CD8-positive, alpha-beta T cell (primary cell): ENCODE measurements at places on chromosomes 2 and 18.

DNA sequence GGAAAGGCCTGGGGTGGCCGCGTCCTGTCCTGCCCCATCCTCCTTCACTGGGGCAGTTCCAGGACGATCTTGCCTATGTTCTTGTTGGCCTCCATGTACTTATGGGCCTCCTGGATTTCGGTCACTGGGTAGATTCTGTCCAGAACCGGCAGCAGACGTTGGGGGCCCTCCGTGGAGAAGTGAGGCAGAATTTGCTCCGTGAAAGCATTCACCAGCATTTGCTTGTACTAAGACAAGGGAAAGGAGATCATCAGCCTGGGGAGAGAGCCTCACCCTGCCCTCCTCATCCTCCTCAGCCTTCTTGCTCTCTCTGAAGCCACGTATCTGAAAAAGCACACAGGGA lies 1.4 kb upstream of the SF3B6 start:
- no peak for DNase-seq

DNA sequence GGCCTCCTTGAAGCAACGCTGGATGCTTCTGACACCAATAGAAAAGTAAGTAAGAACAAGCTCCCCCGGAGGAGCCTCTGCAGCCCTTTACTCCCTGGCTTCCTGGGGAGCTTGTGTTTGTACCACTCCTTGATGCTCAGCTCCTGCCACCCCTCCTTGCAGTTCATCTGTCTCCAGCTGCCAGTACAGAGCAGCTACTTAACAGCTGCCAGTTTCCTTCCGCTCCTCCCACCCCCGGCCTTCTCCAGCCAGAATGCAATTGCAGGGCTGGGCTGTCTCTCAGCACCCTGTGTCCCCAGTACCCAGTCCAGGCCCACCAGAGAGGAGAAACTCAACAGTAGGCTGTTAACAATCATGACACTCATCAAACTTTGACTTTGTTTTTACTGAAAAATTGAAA lies 109.4 kb downstream of the AOX1 start:
- DNase-seq = no peak

- no peak for DNase-seq
Observed at GRCh38 chr2:55175254-55176093, 56.6 kb downstream of the CLHC1 start.

- DNase-seq = no peak
Observed at GRCh38 chr2:149394864-149395263, 64.5 kb downstream of the LYPD6 start.

DNA sequence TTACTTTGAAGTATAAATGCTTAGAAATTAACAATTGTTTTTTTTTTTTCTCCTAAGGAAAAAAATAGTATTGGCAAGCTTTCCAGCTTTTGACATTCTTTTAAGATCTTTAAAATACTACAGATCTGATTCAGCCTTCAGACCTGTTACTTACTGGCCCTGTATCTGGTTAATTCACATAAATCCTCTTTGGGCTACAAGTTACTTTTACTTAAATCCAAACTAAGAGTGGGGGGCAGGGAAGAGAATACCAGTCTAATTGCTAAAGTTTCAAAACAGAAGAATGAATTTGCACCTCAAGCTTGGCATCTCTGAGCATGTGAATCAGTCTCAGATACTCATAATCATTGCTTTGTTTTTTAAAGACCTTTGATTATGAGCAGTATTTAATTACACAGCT lies 386.3 kb downstream of the PARD3B start:
- no peak for DNase-seq

GRCh38 chr18:44900627-44901026 lies 219.9 kb downstream of the SETBP1 start:
- DNase-seq = no peak

DNA sequence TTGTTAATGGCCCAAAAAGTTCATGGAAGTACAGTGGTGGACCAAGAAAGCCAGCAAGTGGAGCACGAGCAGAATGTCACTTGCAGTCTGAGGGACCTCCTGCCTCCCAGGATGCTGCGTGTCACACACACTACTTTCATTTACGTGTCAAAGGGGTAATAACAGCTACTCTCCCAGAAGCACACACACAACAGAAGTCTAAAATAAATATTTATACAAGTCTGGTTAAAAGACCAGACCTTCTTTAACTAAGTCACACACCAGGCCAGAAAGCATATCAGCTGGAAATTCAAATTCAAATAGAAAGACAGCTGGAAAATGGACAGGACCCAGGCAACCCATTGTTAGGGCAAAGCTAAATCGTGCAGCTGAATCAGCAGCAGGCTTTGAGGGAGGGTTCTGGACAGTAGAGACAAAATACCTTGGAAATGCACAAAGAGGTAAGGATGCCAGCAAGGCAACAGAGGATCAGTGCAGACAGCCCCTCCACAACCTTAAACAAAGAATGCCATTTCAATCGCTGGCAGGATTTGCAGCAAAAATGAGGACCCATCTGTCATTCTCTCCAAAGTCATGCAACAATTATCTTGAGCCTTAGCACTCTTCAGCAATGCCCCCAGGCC lies 160.5 kb downstream of the TMEM163 start:
- DNase-seq = no peak

GRCh38 chr2:227117027-227117426 lies 47.0 kb downstream of the COL4A4 start:
- DNase-seq = no peak

- peak; percentile 40 for DNase-seq
Observed at GRCh38 chr2:161992531-161992930, 81.5 kb downstream of the DPP4 start.

- no peak for DNase-seq
Observed at GRCh38 chr2:113056521-113056920, 2.5 kb upstream of the IL36RN start.

DNA sequence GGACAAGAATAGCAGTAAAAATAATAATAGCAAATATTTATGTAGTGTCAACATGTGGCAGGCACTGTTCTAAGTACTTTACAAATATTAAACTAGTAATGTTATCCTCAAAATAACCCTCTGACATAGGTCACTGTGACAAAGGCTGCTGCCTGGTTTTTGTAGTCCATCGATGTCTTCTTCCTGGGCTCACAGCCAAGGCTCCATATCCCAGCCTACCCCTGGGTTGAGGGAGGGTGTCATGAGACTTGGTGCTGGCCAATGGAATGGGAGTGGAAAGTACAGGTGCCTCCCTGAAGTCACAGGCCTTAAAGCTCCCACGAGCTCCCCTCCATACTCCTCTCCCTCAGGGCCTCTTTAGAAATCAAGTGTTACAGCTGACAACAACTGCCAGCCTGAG lies 159.3 kb downstream of the CYRIA start:
- no peak for DNase-seq

GRCh38 chr2:146324951-146325350 lies 1519.9 kb upstream of the ACVR2A start:
- no peak for DNase-seq

- no peak for DNase-seq
Observed at GRCh38 chr2:1988594-1988993, 244.3 kb upstream of the PXDN start.

- no peak for DNase-seq
Observed at GRCh38 chr18:59696311-59697235, 650 bp downstream of the CCBE1 start.

DNA sequence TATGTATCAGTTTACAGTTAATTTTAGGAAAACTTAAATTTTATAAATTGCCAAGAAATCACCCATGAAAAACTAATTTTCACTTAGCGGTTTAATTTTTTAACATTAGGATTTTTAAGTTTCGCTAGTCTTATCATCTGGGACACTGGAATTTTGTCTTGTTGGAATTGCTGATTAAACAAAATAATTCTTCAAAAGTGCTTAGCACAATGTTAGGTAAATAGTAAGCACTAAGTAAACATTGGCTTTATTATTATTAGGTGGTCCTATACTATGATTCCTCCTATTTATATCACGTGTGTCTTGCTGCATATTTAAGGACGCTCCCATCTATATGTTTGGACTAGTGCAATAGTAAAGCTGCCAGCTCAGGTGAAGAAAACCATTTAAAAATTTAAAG lies 54.6 kb upstream of the MAP4K3 start:
- no peak for DNase-seq

GRCh38 chr18:73462092-73462491 lies 594.3 kb upstream of the NETO1 start:
- DNase-seq = no peak

- no peak for DNase-seq
Observed at GRCh38 chr2:165634855-165635254, 159.2 kb downstream of the GALNT3 start.

GRCh38 chr2:227862741-227863588 lies 8.5 kb upstream of the DAW1 start:
- no peak for DNase-seq

GRCh38 chr2:20465716-20466394 lies 19.0 kb downstream of the RHOB start:
- DNase-seq = no peak

DNA sequence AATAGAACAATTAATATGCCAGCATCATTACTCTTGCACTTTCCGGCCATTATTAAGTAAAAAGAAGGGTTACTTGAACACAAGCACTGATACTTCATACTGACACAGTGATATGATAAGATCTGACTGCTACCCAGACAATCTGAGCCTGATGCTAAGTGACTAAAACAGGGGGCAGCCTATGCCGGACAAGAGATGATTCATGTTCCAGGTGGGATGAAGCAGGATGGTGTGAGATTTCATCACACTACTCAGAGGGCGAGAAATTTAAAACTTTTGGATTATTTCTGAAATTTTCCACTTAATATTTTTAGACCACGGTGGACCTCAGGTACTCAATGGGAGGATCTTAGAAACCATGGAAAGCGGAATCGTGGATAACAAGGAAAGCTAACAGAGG lies 61.7 kb downstream of the LIPG start:
- no peak for DNase-seq

DNA sequence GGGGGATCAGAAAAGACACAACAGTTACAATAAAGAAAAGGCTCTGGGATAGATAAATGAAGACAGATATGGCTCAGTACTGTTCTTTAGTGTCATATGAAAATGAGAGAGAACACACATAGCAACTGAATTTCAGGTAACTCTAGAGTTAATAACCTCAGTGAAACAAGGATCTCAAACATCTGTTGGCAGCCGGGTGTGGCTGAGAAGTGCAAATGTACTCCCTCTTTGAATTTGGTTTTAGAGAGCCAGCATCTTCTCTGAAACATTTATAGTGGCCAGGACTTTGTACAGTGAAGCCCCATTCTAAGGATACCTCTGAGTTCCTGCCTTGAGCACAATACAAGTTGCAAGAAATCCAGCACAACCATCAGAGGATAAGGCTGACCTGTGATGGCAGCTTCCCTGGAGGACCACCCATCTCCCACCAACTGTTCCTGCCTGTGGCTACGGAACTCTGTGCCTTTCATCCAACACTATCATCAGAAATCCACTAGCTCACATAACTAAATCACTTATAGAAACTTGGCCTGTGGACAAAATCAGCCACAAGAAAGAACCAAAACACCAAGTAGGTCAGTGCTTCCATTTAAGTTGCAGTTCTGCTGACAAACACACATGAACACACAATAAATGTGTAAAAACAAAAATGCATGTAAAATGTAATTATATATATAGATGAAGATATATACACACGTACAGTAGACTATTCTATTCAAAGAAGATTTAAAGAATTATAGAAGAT lies 37.3 kb upstream of the PEX13 start:
- DNase-seq = no peak

GRCh38 chr2:98946855-98947254 lies 10.8 kb upstream of the CRACDL start:
- no peak for DNase-seq

DNA sequence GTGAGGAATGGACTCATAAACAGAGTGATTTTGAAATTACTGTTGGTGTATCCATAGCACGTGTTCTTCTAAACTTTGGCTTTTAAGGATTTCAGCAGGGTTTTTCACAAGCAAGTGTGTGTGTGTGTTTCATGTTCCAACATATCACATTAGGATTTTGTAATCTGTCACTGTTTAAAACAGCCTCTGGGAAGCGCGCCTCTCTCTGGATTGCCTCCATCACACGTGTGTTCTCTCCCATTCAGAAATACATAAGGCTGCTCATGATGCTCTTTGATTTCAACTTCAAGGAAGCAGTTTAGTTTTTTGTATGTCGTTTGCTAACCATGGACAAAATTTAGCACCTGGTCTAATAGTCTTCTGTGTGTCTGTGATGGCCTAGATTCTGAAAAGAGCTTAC lies 370.4 kb downstream of the MTX2 start:
- DNase-seq = no peak

DNA sequence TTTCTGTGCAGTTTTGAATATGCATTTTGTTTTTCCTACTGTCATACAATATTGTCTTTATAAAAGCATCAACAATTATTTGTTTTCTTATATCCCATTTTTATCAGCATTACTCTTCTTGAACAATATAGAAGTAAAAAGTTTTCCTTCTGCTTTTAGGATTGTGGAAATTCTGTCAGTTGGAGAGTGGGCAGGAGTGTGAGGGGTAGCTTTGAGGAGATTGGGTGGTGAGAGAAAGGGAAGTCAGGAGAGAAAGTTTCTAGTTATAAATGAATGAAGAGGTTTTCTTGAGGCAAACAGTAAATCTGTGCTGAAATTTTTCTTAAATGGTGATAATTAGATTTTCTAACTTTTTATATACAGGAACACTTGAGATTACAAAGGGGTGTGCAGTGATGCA lies 151.7 kb upstream of the NOSTRIN start:
- DNase-seq = no peak

DNA sequence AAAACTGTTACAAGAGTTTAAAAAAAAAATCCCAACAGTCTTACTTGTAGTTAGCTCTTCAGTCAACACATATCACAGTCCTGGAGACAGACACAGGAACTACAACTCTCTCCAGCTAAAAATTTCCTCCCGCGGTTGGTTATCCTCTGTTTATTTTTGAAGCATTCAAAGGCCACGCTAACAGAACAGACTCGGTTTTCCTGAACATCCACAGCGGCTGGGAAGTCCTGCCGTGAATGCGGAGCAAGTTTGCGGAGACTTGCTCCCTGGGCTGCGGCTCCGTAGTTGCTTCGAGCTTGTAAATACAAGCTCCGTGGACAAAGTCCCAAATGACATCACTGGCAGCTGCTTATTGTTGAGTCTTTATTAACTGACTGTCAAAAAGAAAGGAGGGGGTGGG lies at the start of gene NCKAP5:
Gene NCKAP5, minus strand, starts transcription at position 292 of the 400 bp plus-strand sequence. CDS start 50,937 bp downstream, outside the sequence.
- DNase-seq = no peak

DNA sequence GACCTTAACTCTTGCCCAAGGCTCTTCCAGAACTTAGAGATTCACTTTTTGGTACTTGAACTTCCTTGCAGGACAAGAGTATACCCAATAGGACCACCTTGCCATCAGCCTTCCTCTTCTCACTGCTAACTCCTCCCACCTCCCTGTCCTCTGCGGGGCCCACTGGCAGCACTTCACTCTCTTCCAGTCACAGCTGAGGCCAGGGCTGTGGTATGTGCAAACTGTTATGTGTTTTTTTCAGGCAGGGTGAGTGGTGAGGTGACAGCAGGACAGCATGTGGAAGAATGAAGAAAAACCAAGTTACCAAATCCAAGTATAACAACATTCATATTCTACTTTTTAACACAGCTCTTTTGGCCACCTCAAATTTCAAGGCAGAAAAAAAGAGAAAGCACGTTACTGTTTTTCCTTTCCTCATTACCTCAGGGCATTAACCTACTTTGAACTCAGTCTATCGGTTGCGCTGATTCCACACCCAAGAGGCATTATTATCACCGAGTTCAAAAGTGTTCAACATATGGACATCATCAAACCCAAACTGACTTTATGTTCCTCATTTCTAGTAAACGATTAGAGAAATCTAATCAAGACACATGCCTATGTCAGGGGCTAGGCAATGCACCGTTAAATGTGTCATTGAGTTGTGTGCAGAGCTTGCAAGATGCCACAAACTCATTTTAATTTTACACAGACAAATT lies 605.2 kb upstream of the SYT4 start:
- no peak for DNase-seq

- no peak for DNase-seq
Observed at GRCh38 chr2:3628800-3629199, 29.2 kb upstream of the ALLC start.
